ENCODE measurements at places on chromosomes 2 and 18. TPM values are rescaled to one million over a fixed set of nuclear protein-coding genes. Genes with fewer than 3 reads are reported as not detected.
A peak's percentile ranks its signal among the peaks of the same experiment; 100 is the strongest.

The CNTNAP5 gene
- total RNA-seq, result not detected

The COLEC12 gene
- total RNA-seq, result 54.9 TPM

The SCYGR7 gene
- not detected for total RNA-seq

The CFAP65 gene
- not detected for total RNA-seq

- DNase-seq, result peak; percentile 90
These were observed 57.5 kb downstream of the HS1BP3 start for GRCh38 chr2:20593072-20594034.

GRCh38 chr2:235286622-235287374, 207.0 kb upstream of the AGAP1 start:
- no peak for DNase-seq

The MROH2A gene
- total RNA-seq, result not detected

The DCC gene
- total RNA-seq, result 3.2 TPM

The SULT1C2 gene
- not detected for total RNA-seq

- peak; percentile 83 for DNase-seq
These were observed 17.2 kb downstream of the GPC1 start for GRCh38 chr2:240452462-240453256.

The MYCN gene
- total RNA-seq, result 0.88 TPM

GRCh38 chr2:54559593-54560145, 103.5 kb downstream of the SPTBN1 start:
- no peak for DNase-seq

GRCh38 chr2:85779641-85780315, 26.0 kb downstream of the ATOH8 start:
- DNase-seq, result no peak

DNA sequence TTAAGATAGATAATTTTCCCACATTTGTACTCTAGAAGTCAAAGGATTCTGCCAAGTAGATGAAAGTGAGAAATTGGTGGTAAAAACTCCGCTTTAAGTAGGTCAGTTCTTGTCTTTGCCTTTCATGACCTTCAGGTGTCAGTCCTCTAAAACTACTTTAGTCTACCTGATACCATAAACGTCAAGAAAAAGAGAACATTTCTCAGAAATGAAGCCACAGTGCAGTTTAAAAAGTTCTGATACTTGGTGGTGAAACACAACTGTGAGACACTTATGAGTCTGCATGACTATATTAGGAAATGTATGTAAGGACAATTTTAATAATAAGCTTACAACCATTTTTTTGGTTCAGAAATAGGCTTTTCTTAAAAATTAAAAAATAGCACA, 583.3 kb downstream of the SATB2 start:
- no peak for DNase-seq

Measured in posterior vena cava (tissue), 2 donors.